ENCODE measurements at places on chromosomes 1 and 21. TPM values are rescaled to one million over a fixed set of nuclear protein-coding genes. Genes with fewer than 3 reads are reported as not detected.
A peak's percentile ranks its signal among the peaks of the same experiment; 100 is the strongest.

GRCh38 chr1:165699577-165699976, 1.2 kb upstream of the ALDH9A1 start:
- no peak overlapping the region for H3K27ac ChIP-seq
- no peak for DNase-seq
- H3K27me3 ChIP-seq: no peaks in the 10 kb centered on the region
- H3K4me1 ChIP-seq: peaks cover 24% of the 10 kb centered on the region
- no peak overlapping the region for H3K4me3 ChIP-seq

The SEC16B gene
- total RNA-seq: not detected

DNA sequence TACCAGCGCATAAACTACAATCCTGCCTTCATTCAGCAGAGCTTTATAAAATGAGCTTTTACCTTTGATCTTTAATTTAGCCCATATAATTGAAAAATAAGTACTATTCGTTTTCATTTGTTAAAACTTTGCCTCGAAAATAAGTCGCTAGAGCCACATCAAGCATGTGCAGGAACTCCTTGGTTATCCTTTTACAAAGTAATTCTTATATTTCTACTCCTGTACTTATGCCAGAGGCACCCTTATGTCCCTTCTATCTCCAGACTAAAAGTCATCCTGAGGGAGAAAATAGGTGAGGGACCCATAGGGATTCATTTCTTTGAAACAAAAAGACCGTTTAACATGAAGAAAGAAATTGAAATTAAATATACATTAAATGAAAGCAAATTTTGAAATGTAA, 278.2 kb upstream of the C1orf105 start:
- peaks cover 8% of the 10 kb centered on the region for H3K36me3 ChIP-seq
- H3K27ac ChIP-seq: no peak overlapping the region
- peaks cover 10% of the 10 kb centered on the region for H3K4me1 ChIP-seq
- H3K27me3 ChIP-seq: no peaks in the 10 kb centered on the region

The EFNA3 gene
- 2.8 TPM for total RNA-seq

The HSPA6 gene
- total RNA-seq: 0.47 TPM

GRCh38 chr1:243447347-243447746, 191.5 kb downstream of the SDCCAG8 start:
- H3K27ac ChIP-seq: no peak overlapping the region
- H3K4me1 ChIP-seq: peaks cover 15% of the 10 kb centered on the region
- H3K36me3 ChIP-seq: peaks cover 3% of the 10 kb centered on the region

DNA sequence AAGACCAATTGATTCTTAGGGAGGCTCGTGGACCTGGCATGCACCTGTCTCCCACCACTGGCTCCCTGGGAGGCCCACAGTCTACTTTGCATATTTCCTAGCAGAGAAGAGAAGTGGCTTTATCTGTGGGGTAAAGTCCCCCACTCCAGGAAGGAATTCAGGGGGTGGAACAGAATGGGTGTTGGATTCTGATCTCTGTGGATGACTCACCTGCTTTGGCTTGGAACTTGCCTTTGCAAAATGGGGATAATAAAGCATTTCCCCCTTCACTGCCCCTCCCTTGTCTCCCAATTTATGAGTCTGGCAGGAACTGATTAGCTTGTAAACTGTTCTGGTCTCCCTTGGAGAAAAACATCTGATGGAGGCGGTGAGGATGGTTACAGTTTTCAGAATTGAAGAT, 21.2 kb upstream of the OTUD3 start:
- no peaks in the 10 kb centered on the region for H3K4me1 ChIP-seq
- no peak for DNase-seq
- no peak overlapping the region for H3K27ac ChIP-seq
- H3K36me3 ChIP-seq: no peaks in the 10 kb centered on the region

The SPRR1A gene
- not detected for total RNA-seq

DNA sequence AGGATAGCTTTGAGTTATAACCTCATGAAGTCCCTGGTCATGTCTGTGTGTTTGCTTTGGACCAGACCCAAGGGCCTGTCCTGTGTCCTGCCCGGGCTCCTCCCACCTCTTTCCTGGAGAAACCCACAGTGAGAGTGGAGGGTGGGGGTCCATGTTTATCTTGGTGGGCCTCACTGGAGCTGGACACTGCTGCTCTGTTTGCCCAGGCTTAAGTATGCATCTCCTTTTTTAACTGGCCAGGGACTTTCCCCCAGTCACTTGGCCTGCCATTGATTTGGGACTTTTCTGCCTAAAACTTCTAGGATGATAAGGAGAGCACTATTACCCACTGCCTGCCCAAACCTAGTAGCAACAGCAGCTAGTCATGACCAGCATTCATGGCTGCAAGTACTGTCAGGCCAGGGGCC, 49.8 kb downstream of the DDR2 start:
- no peak for DNase-seq
- no peaks in the 10 kb centered on the region for H3K36me3 ChIP-seq
- no peak overlapping the region for H3K27ac ChIP-seq

GRCh38 chr1:167273027-167273800, 52.5 kb downstream of the POU2F1 start:
- peaks cover 30% of the 10 kb centered on the region for H3K4me1 ChIP-seq
- H3K4me3 ChIP-seq: no peak overlapping the region
- DNase-seq: no peak
- peaks cover 3% of the 10 kb centered on the region for H3K36me3 ChIP-seq
- no peaks in the 10 kb centered on the region for H3K27me3 ChIP-seq

DNA sequence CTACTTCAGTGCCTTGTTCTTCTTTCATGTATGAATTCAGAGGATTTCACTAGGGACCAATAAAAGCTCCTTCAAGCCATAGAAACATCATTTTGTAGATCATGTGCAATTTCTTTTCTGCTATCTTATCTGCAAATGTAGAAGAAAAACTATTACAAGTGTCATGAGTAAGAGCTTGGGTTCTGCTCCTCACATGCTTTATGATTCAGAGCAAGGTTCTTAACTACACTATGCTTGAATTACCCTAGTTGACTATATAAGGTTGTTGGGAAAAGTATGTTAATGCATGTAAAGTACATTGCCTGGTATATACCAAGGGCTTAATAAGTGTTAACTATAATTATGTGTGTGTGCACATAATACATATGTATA, 91.4 kb upstream of the S1PR1 start:
- H3K4me3 ChIP-seq: no peak overlapping the region
- peaks cover 2% of the 10 kb centered on the region for H3K4me1 ChIP-seq
- no peak for DNase-seq
- no peak overlapping the region for H3K27ac ChIP-seq
- H3K36me3 ChIP-seq: no peaks in the 10 kb centered on the region
- no peaks in the 10 kb centered on the region for H3K27me3 ChIP-seq

DNA sequence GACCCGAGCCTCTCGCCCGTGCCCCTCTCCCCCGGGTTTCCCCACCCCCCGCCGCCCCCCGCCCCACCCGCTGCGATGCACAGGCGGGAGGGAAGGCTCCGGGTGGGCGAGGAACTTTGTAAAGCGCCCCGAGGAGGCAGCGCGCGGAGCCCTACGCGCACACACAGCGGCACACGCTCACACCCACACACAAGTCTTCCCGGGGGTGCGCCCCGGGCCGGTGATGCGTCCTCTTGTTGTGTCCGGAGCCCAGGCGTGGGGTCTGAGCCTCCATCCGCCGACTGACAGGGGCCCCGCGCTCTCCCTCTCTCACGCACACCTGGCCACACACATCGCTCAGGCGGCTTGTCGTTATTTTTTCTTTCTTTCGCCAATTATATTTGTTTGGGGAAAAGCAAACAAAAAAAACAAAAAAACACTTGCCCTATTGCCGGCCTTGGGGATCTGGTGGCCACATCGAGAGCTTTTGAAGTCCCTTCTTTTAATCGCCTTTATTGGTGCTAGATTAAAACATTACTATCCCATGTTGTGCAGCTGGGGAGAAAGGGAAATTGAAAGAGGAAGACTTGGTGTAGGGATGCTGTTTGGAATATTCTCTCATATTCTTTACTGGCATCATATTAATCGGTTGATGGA, 770 bp downstream of the NTNG1 start:
- H3K36me3 ChIP-seq: no peaks in the 10 kb centered on the region
- peaks cover 13% of the 10 kb centered on the region for H3K4me1 ChIP-seq
- no peak overlapping the region for H3K27ac ChIP-seq

The GBP4 gene
- total RNA-seq: 69.7 TPM

GRCh38 chr1:52032124-52032784, 1.4 kb downstream of the KTI12 start:
- peaks cover 23% of the 10 kb centered on the region for H3K36me3 ChIP-seq
- H3K4me3 ChIP-seq: peak overlapping the region; percentile 95
- peaks cover 29% of the 10 kb centered on the region for H3K4me1 ChIP-seq
- no peaks in the 10 kb centered on the region for H3K27me3 ChIP-seq
- DNase-seq: no peak

DNA sequence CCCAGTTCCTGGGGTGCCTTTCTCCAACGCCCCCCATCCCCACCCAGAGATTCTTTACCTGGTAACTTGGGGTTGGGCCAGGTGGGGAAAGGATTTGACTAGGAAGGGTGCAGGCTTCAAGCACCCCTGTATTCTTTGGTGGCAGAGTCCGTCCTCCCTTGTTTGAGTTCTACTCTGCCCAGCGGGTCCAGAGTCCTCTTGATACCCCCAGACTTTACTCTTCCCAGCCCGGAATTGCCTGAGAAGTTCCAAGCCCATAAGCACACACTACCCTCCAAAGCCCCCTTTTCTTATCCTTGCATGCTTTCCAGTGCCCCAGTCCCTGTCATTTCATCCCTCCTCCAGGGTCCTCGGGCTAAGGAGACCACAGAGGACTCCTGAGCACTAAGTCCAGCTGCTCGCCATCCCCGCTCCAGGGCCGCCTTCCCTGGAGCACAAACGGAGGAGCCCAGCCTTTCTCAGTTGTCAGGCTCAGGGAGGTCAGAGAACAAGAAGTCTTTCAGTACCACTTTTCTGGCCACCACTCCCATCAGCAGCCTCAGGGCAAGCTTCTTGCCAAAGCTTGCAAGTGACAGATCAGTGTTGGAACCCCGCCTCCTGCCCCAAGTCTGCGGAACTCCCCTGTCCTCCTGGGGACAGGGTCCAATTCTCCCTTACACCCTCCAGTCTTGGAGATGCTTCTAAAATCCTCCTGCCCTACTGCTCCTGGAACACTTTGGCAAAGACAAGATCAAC, 12.2 kb downstream of the SLC45A3 start:
- no peak overlapping the region for H3K27ac ChIP-seq
- no peaks in the 10 kb centered on the region for H3K36me3 ChIP-seq
- peaks cover 10% of the 10 kb centered on the region for H3K4me1 ChIP-seq
- H3K27me3 ChIP-seq: peaks cover 39% of the 10 kb centered on the region

DNA sequence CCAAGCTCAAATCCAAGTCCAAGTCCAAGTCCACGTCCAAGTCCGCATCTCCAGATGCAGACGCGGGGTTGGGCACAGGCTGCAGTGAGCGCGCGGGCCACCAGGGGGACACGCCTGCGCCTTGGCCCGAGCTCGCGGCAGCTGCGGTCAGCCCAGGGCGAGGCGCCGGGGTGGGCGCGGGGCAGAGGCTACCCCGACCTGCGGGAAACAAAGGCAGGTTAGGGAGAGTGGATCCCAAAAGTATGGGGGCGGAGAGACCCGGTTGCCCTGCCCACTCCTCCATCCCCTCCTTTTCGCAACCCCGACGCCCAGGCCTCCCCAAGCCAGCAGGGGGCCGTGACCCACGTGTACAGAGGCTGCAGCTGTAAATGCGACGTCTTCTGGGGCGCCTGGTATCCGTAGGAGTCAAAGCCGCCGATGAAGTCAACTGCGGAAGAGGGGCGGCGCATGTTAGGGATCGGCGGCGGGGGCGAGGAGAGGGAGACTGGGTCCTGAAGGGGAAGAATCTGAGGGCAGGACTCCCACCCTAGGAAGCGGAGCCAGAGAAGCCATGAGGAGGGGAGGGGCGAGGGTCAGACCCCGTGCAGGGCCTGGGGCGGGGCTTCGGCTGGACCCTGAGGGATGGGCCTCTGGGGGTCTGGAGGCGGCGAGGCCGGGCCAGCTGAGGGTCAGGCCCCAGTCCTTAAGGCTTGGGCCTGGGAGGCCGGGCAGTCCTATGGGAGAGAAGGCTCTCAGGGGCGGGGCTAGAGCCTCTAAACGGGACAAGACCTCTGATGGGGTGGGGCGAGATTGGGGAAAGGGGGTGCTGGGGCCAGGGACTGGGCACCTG, 58.0 kb downstream of the NKAIN1 start:
- H3K27me3 ChIP-seq: peaks cover 22% of the 10 kb centered on the region
- DNase-seq: peak; percentile 67
- H3K4me3 ChIP-seq: no peak overlapping the region
- peaks cover 10% of the 10 kb centered on the region for H3K4me1 ChIP-seq
- H3K27ac ChIP-seq: no peak overlapping the region

The CITED4 gene
- 2.9 TPM for total RNA-seq

The SH2D1B gene
- not detected for total RNA-seq

- no peaks in the 10 kb centered on the region for H3K27me3 ChIP-seq
- peak overlapping the region; percentile 93 for H3K27ac ChIP-seq
- no peak for DNase-seq
- peak overlapping the region; percentile 59 for H3K4me3 ChIP-seq
These were observed 27.5 kb downstream of the COA6 start for GRCh38 chr1:234400773-234401172.

GRCh38 chr1:183186841-183187240, 777 bp downstream of the LAMC2 start:
- no peak for DNase-seq
- no peak overlapping the region for H3K4me3 ChIP-seq
- H3K4me1 ChIP-seq: no peaks in the 10 kb centered on the region
- H3K27me3 ChIP-seq: peaks cover 45% of the 10 kb centered on the region
- no peaks in the 10 kb centered on the region for H3K36me3 ChIP-seq
- no peak overlapping the region for H3K27ac ChIP-seq

The ZNF648 gene
- total RNA-seq: not detected

The KCNT2 gene
- not detected for total RNA-seq

The MCOLN3 gene
- total RNA-seq: 2.2 TPM

- H3K27ac ChIP-seq: no peak overlapping the region
- no peak for DNase-seq
- no peak overlapping the region for H3K4me3 ChIP-seq
- H3K36me3 ChIP-seq: no peaks in the 10 kb centered on the region
These were observed 58.6 kb upstream of the CD34 start for GRCh38 chr1:207969528-207969927.

DNA sequence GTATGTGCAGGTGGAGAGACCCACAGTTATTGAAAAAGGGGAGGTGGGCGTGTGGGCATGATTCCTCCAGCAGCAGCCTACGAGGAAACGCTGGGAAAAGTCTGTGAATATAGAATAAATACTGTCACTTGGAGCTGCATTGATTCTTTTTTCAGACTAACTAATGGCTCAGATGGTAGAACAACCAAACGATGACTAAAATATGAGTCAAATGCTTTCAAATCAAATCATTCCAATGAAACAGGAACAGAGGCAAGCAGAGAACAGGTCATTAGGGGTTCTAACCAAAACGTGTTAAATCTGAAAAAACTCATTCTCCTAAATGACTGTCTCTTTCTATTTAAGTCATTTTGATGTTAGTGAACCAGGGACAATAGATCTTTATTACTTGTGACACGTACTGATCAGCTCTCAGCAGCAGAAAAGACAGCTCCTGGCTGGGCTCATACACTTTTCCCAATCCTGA, 35.1 kb upstream of the SEC16B start:
- H3K36me3 ChIP-seq: no peaks in the 10 kb centered on the region
- H3K4me3 ChIP-seq: no peak overlapping the region
- no peak overlapping the region for H3K27ac ChIP-seq
- H3K27me3 ChIP-seq: no peaks in the 10 kb centered on the region
- no peaks in the 10 kb centered on the region for H3K4me1 ChIP-seq

The DYRK3 gene
- 9.5 TPM for total RNA-seq

All from activated CD8-positive, alpha-beta memory T cell treated with anti-CD3 and anti-CD28 coated beads, Interleukin-2, amount 10 ng/mL, durations not matched to agents 7 days and 5 days (primary cell).